ENCODE measurements at places on chromosomes 3 and 15. TPM values are rescaled to one million over a fixed set of nuclear protein-coding genes. Genes with fewer than 3 reads are reported as not detected.

OSBPL10 gene
- total RNA-seq: 33.9 TPM

DNA sequence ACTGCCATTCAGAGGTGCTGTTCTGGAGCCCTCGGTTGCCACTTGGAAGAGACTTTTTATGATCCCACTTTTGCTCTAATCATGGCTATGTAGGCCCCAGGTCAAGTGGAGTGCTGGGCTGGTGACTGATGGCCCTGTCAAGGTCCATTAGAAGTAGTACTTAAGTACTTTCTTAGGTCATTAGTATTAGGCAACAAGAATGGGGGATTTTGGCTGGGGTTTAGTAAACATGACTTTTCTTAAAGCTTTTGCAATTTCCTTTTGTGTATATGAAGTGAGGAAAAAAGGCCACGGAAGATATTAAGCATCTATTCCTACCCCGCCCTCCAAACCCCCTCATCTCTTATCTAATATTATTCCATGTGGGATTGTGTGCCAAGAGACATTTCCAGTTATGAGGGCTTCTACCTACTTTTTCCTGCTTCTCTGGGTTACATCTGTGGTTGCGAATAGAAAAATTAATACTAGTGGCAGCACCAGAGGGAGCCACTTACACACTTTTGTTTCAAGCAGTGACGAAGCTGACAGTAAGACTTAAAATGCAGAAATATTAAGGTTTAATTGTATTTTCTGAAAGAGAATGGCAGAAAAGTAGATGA, 13.9 kb downstream of the NLGN1 start:
- H3K27me3 ChIP-seq: no peaks in the 10 kb centered on the region
- H3K4me3 ChIP-seq: no peak overlapping the region
- no peaks in the 10 kb centered on the region for H3K4me1 ChIP-seq
- H3K27ac ChIP-seq: no peak overlapping the region

DNA sequence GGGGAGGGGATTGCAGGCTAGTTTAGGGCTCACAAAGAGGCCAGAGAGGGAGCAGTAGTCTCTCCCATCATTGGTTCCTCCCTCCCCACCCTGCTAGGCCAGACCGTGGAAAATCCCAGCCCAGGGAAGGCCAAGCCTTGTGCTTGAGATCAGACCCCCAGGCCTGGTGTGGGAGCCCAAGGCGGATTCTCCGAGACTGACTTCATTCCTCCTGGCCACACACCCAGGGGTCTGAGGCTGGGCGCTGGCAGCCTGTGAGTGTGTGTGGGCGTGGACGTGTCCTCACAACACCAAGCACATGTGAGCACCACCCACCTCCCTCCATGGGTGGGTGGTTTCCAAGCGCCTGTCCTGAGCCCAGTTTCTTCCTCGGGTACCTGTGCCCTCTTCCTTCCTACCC, 4.1 kb downstream of the LOXL1 start:
- H3K4me3 ChIP-seq: no peak overlapping the region
- H3K27me3 ChIP-seq: no peaks in the 10 kb centered on the region
- peak overlapping the region; percentile 86 for H3K27ac ChIP-seq
- no peak for DNase-seq

- no peaks in the 10 kb centered on the region for H3K27me3 ChIP-seq
- H3K4me1 ChIP-seq: no peaks in the 10 kb centered on the region
- H3K27ac ChIP-seq: no peak overlapping the region
- H3K4me3 ChIP-seq: no peak overlapping the region
- H3K36me3 ChIP-seq: no peaks in the 10 kb centered on the region
- no peak for DNase-seq
These were observed 113.7 kb upstream of the SMAD3 start for GRCh38 chr15:66951531-66952320.

GRCh38 chr3:39021029-39021428, 30.7 kb downstream of the SCN11A start:
- H3K27ac ChIP-seq: no peak overlapping the region
- no peak for DNase-seq
- no peaks in the 10 kb centered on the region for H3K27me3 ChIP-seq
- no peaks in the 10 kb centered on the region for H3K4me1 ChIP-seq
- H3K4me3 ChIP-seq: no peak overlapping the region

SCN11A gene
- total RNA-seq: not detected
